ENCODE measurements at places on chromosomes 7 and 10.

- DNase-seq: no peak
These were observed 32.8 kb downstream of the GOLGA7B start for GRCh38 chr10:97882142-97883091.

GRCh38 chr10:7933262-7933661, 115.0 kb downstream of the TAF3 start:
- no peak for DNase-seq

GRCh38 chr10:115056186-115056585, 37.0 kb upstream of the ATRNL1 start:
- DNase-seq: no peak

GRCh38 chr7:36096460-36097095, 56.5 kb upstream of the EEPD1 start:
- no peak for DNase-seq

GRCh38 chr10:8049865-8050555, 4.5 kb upstream of the GATA3 start:
- DNase-seq: no peak

GRCh38 chr7:7014827-7015595, 167.3 kb upstream of the C1GALT1 start:
- no peak for DNase-seq
